ENCODE measurements at places on chromosomes 7 and 10. TPM values are rescaled to one million over a fixed set of nuclear protein-coding genes. Genes with fewer than 3 reads are reported as not detected.

DNA sequence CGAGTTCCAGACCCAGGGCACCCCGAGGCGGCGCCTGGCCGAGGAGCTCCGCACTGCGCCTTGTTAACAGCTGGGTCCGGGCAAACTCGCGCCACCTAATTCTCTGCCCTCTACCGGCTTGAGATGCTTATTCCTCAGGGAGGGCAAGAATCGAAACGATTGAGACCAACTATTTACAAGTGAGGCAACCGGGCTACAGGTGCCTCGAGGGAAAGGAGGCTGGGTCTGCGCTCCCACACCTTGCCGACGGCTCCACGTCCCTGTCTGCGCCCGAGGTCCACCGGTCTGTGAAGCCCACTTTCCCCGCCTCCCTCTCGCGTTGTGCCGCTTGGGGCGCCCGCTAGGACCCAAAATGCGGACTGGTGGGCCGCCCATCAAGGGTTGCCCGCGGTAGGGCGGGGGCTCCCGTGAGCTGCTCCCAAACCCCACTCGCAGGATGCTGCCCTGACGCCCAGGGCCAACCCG lies 527 bp downstream of the AKR1B1 start:
- peak; percentile 48 for DNase-seq

- no peak for DNase-seq
Observed at GRCh38 chr7:23345601-23346000, 46.5 kb downstream of the MALSU1 start.

- peak; percentile 72 for DNase-seq
Observed at GRCh38 chr10:122342293-122343134, 32.0 kb upstream of the PLEKHA1 start.

GRCh38 chr7:139016931-139017511 lies 18.8 kb downstream of the ZC3HAV1L start:
- peak; percentile 77 for DNase-seq

GRCh38 chr7:31648288-31648687 lies 38.7 kb upstream of the PPP1R17 start:
- no peak for DNase-seq

DNA sequence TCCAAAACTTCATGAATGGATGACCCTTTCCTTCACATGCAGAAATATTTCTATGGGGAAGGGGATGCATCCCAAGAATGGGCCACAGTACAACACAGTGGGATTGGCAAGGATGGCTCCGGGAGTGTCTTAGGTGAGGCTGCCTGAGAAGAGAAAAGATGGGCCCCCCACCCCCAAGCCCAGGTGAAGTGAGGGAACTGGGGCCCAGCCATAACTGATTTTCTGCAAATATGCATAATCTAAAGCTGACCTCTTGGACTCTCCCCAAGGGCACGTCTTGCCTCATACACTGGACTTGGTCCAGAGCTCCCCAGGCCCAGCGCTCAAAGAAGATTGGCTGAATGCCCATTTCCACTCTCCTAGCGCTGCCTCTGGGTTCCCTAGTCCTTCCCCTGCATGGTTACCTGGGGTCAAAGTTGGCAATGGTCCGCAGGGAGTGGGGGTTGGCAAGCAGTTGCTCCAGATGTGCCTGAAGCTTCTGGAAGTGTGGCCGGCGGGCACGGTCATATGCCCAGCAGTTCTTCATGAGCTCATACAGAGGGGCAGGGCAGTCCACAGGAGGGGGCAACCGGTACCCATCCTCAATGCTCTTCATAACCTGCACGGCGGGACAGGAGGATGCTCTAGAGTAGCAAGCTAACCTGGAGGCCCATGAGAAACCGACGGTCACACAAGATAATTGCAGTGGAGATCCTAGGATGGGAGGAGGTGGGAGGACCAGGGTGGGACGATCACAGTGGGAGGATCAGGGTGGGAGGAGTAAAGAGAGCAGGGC lies 12.3 kb downstream of the ZYX start:
- DNase-seq: peak; percentile 53

The LMBR1 gene
- 45.3 TPM for total RNA-seq
